ENCODE measurements at places on chromosomes 7 and 10.

- DNase-seq = no peak
These were observed 65.8 kb downstream of the FANK1 start for GRCh38 chr10:125962200-125962599.

- no peak for DNase-seq
These were observed 718 bp upstream of the UMAD1 start for GRCh38 chr7:7639847-7640220.

GRCh38 chr10:127151981-127152699, 44.3 kb downstream of the INSYN2A start:
- DNase-seq = no peak

- no peak for DNase-seq
These were observed 7.7 kb downstream of the RHEB start for GRCh38 chr7:151511946-151512345.

DNA sequence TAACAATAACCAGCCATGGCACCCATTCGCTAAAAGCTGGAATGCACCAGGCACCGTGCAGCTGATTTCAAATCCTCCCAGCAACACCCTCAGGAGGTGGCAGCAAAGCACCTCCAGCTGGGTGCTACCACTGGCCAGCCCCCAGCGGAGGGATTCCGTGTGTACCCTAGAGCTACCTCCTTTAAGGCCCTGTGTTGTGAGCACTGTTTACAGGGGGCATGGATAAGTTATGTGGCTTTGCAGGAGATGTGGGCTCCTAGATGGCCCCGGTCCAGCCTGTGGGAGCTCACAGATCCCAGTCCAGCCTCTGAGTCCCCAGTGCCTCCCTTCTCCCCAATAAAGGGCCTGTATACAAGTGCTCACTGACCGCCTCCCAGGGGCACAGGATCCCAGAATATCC, 27.1 kb downstream of the TNRC18 start:
- peak; percentile 75 for DNase-seq

DNA sequence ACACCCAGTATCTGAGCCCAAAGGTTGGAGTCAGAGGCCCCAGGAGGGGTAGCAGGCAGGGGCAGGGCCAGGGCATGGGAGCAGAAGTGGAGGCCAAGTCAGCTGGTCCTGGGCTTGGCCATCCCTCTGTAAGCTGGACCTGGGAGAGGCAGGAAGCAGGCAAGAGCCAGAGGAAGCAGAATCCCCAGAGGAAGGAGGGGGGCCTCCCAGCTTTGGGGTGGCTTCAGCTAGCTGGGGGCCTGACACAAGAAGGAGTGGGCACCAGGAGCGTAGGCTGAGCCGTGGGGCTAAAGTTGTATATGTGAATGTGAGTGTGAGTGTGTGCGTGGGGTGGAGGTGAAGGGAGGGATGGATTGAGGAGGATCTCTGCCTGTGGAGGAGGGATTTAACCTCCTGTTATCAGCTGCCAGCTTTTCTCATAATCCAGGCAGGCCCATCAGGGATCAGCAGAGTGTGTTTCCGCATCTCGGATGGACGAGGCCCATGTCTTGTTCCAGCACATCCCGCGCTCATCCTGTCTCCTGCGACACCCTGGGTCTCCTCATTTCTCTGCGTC, 54.0 kb downstream of the NEURL1 start:
- DNase-seq = no peak

GRCh38 chr10:99779335-99779734, 3.1 kb upstream of the ABCC2 start:
- peak; percentile 83 for DNase-seq

GRCh38 chr7:27526131-27526530, 136.6 kb downstream of the HIBADH start:
- no peak for DNase-seq

DNA sequence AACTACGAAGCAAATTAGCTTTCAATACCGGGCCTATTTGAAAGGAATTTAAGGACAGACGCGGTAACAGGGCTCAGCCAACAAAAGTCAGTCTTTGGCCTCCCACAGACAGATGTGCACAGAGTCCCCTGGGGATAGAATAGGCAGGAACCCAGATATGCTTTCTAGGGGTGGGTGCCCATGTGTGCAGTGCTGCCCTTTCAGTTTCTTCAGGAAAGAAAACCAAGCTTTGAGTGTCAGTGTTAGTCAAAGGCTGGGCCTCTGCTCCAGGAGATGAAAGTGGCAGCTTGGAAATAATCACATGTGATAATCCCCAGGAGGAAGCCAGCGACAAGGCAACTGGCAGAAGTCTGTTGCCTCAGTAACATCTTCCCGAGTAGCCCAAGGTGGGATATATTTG, 43.8 kb upstream of the CSTF2T start:
- DNase-seq = no peak

GRCh38 chr7:108413782-108414492, 42.3 kb downstream of the NRCAM start:
- DNase-seq = peak; percentile 63

DNA sequence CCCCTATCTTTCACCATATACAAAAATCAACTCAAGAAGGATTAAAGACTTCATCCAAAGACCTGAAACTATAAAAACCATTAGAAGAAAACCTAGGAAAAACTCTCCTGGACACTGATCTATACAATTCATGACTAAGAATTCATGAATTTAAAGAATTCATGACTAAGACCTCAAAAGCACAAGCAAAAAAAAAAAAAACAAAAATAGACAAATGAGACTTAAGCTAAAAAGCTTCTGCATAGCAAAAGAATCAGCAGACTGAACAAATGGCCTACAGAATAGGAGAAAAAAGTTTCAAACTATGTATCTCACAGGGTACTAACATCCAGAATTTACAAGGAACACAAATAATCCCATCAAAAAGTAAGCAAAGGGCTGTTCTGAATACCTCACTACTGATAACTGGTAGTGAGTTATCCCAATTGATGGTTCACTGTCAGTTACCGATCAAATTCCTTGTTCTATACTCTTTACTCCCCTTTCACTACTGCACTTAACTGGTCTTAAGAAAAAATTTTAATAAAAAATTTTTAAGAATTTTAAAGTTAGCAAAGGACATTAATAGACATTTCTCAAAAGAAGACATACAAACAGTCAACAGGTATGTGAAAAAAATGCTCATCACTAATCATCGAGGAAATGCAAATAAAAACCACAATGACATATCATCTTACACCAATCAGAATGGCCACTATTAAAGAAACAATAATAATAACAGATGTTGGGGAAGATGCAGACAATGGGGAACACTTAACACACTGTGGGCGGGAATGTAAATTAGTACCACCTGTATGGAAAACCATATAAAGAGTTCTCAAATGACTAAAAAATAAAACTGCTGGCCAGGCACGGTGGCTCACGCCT, 33.2 kb downstream of the KMT2C start:
- no peak for DNase-seq

- peak; percentile 49 for DNase-seq
These were observed 44.1 kb upstream of the CDK6 start for GRCh38 chr7:92880212-92881090.

GRCh38 chr7:81616951-81617350, 152.9 kb downstream of the HGF start:
- DNase-seq = no peak

DNA sequence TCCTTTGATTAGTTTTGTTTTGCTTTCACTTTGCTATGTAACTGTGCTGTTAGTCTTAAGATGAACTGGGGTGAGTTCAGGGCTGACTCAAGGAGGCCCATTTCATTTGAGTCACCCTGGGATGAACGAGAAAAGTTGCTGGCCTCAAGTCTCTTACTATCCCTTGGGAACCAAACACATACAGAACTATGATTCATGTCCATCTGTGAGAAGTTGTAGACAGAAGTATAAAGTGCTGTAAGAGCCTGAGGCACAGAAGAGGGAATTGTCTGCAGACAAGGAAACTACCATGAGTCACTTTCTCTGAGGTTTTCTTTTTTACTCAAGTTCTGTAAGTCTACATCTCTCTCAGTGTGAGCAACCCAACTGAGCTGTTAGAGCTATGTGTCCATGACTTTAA, 179.8 kb upstream of the CSTF2T start:
- no peak for DNase-seq

DNA sequence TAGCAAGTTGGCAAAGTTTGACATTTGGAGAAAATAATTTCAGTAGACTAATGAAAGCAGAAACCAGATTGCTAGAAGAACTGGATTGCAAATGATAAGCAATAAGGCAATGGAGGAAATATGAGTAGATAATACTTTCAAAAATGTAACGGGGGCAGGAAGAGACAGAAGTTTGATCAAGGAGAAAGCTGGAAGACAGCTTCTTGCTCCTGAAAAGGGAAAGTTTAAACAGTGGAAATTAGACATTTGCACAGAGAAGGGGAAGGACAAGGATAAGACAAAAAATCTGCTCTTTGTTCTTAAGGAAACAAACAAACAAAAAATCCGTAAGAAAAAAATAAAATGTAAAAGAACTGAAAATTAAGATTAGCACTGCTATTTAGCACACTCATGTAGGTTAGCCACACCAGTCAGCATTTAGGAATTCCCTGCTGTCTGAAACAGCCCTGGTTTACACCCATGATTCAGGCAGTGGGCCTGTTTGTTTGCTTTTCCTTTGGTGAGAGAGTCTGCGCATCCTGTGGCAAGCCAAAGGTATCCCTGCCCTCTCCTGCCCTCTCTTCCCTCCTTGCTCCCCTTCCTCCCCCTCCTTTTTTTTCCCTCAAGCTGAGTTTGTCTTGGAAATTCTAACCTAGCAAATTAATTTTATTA, 104.3 kb upstream of the CAV2 start:
- no peak for DNase-seq

GRCh38 chr10:49613165-49613881, 514 bp upstream of the CHAT start:
- no peak for DNase-seq

DNA sequence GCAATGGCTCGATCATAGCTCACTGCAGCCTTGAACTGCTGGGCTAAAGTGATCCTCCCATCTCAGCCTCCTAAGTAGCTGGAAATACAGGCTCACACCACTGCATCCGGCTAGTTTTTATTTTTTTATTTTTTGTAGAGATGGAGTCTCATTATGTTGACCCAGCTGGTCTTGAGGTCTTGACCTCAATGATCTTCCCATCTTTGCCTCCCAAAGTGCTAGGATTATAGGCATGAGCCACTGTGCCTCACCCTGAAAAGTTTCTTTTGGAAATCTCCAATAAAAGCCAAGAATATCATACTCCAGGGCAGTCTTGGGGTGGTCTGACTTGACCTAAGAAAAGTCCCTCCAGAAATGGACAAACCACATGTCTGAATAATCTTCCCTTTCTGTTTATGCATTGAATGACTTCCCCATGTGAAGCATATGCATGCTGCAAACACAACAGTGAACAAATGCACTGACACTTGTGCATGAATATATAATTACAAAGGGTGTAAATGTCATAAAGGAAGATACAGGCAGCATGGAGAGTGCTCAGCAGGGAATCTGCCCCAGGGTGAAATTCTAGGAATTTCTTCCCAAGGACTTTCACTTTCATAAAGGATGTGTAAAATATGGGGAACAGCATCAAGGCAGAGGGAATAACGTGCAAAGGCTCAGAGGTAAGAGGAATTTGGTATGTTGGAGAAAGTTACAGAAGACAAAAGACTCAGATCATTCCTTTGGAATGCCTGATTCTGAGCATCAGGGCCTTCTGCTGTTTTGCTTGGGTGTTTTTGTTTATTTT, 142.4 kb upstream of the LYZL1 start:
- DNase-seq = no peak

- no peak for DNase-seq
These were observed 165.5 kb downstream of the MDFIC start for GRCh38 chr7:115087437-115087836.

DNA sequence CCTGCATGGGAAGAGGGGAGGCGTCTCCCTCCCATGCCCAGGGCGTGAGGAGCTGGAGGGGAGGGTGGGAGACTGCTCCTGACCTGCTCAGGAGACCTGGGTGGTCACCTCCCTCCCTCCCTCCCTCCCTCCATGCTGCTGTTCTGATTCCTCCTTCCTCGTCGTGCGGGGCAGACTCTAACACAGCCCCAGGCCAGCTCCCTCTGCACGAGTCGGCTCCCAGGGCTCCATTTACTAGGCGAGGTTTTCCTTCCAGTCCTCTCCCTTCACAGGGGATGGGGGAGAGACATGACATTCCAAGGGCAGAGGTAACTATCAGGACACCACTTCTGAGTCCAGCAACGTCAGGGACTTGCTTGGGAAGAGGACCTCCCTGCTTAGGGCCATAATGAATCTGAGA, 23.6 kb downstream of the VIPR2 start:
- no peak for DNase-seq

GRCh38 chr7:65798111-65799075, 74.5 kb upstream of the VKORC1L1 start:
- no peak for DNase-seq

DNA sequence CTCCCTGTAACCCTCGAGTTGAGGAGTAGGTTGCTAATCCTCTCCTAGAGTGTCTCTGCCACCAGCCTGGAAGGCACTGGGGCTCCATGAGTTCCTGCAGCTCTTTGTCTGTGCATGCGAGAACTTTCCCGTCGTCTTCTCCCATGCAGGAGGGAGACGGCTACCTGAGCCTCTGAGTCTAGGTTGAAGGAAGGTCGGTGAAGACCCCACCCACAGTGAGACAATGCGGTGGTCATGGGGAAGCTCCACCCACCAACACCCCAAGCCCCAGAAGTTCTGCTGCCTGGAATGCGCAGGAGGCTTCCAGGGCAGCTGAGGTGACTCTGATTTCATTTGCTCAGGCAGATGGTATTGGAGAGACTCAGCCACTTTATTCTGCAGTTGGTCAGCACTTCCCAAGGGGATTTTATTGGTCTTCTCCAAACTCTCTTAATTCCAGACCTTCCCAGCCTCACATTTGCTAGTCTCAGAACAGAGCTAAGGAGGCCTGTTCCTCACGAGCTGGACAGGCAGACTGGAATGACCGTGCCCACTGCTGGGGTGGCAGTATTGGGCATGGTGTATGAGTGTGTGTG, 36.5 kb downstream of the PTPRE start:
- DNase-seq = no peak

DNA sequence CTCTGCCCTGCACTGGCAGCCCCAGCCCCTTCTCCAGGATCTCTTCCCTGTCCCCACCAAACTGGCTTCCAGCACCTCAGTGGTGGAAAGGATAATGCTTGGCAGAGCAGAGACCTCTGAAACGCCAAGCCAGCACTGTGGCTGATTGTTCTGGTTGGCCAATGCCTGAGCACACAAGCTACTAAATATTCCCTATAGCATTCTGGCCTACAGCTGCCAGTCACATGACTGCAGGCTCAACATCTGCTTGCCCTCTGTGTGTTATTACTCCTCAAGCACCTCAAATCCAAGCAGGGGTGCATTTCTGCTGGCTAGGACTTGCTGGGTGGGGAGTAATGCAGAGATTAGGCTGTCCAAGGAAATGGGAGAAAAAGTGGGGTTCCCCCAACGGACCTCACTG, 6.1 kb downstream of the TBATA start:
- DNase-seq = no peak

- DNase-seq = no peak
These were observed 37.1 kb downstream of the COL13A1 start for GRCh38 chr10:69838853-69839252.
